ENCODE measurements at places on chromosomes 4 and X.

DNA sequence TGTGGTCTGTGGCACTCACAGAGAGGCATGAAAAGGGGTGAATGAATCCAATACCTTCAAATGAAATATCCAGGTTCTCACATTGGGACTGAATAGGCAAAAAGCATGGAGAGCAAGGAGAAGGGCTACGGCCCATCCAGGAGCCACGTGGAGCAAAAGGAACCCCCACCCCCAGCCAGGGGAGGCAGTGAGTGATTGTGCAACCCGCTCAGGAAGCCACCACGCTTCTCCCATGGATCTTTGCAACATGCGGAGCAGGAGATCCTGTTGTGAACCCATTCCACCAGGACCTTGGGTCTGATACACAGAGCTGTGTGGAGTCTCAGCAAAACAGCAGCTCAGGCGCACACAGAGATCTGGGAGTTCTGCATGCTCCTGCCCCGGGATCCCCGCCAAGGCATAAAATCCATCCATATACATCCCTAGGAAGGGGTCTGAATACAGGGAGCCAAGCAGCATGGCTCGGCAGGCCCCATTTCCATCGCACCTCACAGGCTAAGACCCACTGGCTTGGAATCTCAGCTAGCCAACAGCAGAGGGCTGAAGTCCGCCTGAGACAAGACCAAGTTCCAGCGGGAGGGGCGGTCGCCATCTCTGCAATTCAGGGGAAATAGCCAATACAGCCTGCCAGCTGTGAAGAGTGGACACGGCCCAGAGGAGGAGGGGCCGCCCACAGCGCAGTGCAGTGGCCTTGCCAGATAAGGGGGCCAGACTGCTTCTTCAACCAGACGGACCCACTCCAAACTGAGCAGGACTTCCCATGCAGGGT, 80.2 kb downstream of the FGF16 start:
- no peak for DNase-seq

- no peak for DNase-seq
Measured at GRCh38 chrX:7801711-7802110, 41.3 kb upstream of the VCX start.

DNA sequence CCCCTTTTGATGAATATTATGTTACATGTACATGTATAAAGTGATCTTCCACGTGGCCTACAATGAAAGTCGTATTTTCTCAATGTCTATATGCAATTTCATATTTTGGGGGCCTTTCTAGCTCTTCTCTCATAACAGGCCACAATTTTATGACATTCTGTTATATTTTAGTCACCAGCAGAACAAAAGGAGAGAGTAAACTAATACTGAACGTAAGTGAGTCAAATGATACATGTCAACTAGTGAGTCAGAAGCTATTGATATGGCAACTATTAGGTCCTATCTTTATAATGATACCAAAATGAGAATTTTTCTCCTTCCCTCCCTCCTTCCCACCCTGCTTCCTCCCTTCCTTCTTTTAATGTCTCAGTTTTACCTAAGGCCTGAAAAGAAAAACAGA, 14.4 kb downstream of the GC start:
- no peak for DNase-seq

GRCh38 chrX:74383611-74384010, 37.7 kb upstream of the SLC16A2 start:
- no peak for DNase-seq

GRCh38 chrX:155966876-155967275, 30.6 kb upstream of the IL9R start:
- DNase-seq: no peak

- DNase-seq: no peak
Measured at GRCh38 chr4:74534121-74534520, 89.2 kb downstream of the AREG start.

DNA sequence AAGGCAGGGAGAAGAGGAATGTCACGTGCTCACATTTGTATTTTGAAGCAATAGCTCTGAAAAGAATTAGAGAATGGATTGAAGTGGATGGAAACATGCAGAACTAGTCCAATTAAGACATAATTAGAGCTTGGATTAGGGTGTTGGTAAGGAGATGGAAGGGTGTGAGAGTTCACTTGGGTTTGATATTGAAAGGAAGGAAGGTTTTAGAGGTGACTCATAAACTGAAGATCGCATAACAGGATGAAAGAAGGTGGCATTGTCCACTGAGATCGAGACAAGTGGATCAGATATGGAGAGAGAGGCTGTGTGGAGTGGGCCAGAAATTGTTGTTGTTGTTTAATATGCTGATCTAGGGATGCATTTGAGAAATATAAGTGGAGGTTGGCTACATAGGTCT, 244.0 kb upstream of the SMIM31 start:
- no peak for DNase-seq

GRCh38 chr4:74545448-74545847, 100.5 kb downstream of the AREG start:
- DNase-seq: no peak

GRCh38 chr4:40963897-40964478, 214.2 kb downstream of the NSUN7 start:
- DNase-seq: no peak

GRCh38 chr4:3108211-3108610, 33.7 kb downstream of the HTT start:
- DNase-seq: no peak

DNA sequence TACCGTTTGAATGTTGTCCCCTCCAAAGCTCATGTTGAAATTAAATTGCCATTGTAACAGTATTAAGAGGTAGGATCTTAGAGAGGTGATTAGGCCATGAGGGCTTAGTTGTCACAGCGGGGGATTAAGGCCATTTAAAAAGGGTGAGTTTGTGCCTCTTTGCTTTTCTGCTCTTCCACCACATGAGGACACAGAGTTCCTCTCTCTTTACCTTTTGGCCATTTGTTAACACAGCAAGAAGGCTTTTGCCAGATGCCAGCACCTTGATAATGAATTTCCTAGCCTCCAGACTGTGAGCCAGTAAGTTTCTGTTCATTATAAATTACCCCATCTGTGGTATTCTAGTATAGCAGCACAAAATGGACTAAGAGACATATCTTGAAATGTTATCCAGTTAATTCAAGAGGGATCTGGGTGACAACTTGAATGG, 7.8 kb upstream of the HERC3 start:
- DNase-seq: no peak

GRCh38 chr4:94531991-94532789, 80.4 kb downstream of the PDLIM5 start:
- DNase-seq: no peak

DNA sequence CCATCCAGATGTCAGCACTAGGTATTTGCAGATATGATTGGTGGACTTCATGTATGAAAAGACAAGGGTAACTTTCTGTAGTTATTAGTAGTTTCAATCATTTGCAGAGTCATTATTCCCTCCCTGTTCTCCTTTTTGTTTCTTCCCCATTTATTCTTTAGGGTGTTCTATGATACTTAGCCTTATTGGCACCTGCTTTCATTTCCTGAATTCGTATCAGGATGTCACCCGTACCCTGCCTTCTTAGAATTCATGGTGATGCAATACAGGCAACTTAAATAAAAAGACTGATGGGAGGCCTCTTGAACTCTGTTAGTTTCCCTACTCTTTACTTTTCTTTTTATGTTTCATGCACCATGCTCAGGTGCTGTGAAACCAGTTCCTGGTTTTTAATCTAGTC, 24.2 kb downstream of the MAGED1 start:
- DNase-seq: no peak

DNA sequence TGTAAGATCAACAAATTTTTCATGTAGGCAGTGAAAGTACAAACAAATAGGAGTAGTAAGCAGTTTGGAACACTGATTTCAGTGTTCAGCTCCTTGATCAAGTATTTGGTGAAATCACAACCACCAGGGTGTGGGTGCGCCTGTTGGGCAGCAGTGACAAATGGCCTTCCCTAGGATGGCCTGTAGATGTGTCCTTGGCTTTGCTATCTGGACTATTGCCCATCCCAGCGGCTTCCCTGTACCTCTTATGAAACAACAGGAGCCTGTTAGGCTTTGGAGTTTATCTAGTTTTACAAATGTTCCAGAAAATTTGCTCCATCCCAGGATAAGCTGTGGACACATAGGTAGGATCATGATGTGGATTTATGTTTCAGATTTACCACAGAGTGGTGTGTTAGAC, 216.8 kb upstream of the FAT1 start:
- no peak for DNase-seq

DNA sequence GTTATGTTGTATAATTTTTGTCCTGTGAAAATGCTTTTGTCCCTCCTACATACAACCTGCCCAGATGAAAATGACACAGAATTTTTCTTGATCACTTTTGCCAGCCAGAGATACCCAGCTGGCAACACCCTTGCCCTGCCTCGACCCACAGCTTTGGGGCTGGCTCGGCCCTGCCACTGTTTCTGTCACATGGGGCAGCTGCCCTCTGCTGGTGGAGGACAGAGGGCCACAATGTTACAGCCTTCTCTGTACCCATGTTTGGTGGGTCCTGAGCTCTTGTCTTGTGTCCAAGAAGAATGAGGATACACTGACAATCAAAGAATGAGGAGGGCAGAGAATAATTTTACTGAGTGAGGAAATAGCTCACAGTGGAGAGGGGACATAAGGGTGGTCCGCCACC, 31.1 kb downstream of the BMP15 start:
- no peak for DNase-seq

GRCh38 chr4:146428298-146428697, 93.4 kb downstream of the SLC10A7 start:
- DNase-seq: no peak

GRCh38 chr4:36709991-36710390, 428.6 kb downstream of the DTHD1 start:
- DNase-seq: no peak

GRCh38 chr4:5018096-5018495, 1.2 kb downstream of the CYTL1 start:
- DNase-seq: no peak

- no peak for DNase-seq
Measured at GRCh38 chr4:68447201-68447600, at the start of gene TMPRSS11E. TSS of gene TMPRSS11E (plus strand) at chr4:68447463. CDS start at chr4:68447513, 50 bp downstream.

Measured in stimulated activated CD4-positive, alpha-beta T cell treated with anti-CD3 and anti-CD28 coated beads, TNF-alpha, amount 100 ng/mL, for 1 hour (primary cell).